G401 (cell line): ENCODE measurements at places on chromosomes 6 and 20. TPM values are rescaled to one million over a fixed set of nuclear protein-coding genes. Genes with fewer than 3 reads are reported as not detected.

The HSD17B8 gene
- total RNA-seq, result 13.3 and 18.2 TPM in 2 replicates

The OLIG3 gene
- not detected in 2 replicates for total RNA-seq

The TRIM40 gene
- total RNA-seq, result not detected in 2 replicates

The FIG4 gene
- 14.0 and 27.5 TPM in 2 replicates for total RNA-seq

The ANKRD66 gene
- not detected in 2 replicates for total RNA-seq

The ZDHHC14 gene
- total RNA-seq, result 3.8 and 5.6 TPM in 2 replicates

The UBD gene
- 0.17 TPM in 1 of 2 replicates, not detected in the other for total RNA-seq

The SS18L1 gene
- 9.6 and 13.2 TPM in 2 replicates for total RNA-seq

The MAN1A1 gene
- not detected in 2 replicates for total RNA-seq

The ATRN gene
- total RNA-seq, result 11.2 and 21.6 TPM in 2 replicates

The RUNX2 gene
- not detected in 2 replicates for total RNA-seq

The AVP gene
- not detected in 2 replicates for total RNA-seq

The PROKR2 gene
- not detected in 2 replicates for total RNA-seq

The TRIM31 gene
- not detected in 2 replicates for total RNA-seq

The OR2H2 gene
- not detected in 2 replicates for total RNA-seq

The MROH8 gene
- 0.07 and 1.8 TPM in 2 replicates for total RNA-seq

The C20orf144 gene
- 0.20 TPM in 1 of 2 replicates, not detected in the other for total RNA-seq

The SIGLEC1 gene
- not detected in 2 replicates for total RNA-seq

The PTGIS gene
- 13.6 and 15.3 TPM in 2 replicates for total RNA-seq

The PTCHD4 gene
- total RNA-seq, result 2.0 TPM in 1 of 2 replicates, not detected in the other

The CST7 gene
- total RNA-seq, result not detected in 2 replicates

The SOX12 gene
- total RNA-seq, result 9.6 and 12.4 TPM in 2 replicates

The LPA gene
- total RNA-seq, result not detected in 2 replicates

The TLDC2 gene
- 0.14 and 1.2 TPM in 2 replicates for total RNA-seq

The L3MBTL3 gene
- 28.5 and 54.6 TPM in 2 replicates for total RNA-seq

The MEI4 gene
- 0.44 and 0.49 TPM in 2 replicates for total RNA-seq
